ENCODE measurements at places on chromosomes 7 and 10. TPM values are rescaled to one million over a fixed set of nuclear protein-coding genes. Genes with fewer than 3 reads are reported as not detected.
A peak's percentile ranks its signal among the peaks of the same experiment; 100 is the strongest.

DNA sequence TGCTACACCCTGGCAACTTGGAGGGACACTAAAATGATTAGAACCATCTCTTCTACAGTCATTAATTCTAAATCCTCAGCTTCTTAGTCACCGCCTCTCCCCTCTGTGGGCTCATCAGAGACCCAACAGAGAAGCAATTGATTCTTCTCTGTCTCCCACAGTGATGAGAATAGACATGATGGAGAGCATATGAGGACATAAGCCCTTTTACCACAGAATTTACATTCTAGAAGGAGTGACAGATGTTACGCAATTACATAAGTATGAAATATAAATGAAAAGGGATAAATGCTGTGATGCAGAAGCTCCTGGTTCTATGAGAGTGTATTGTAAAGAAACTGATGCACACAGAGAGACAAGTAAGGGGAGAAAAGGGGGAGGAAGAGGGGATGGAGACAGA lies 18.1 kb upstream of the ABCB5 start:
- DNase-seq, result no peak

- no peak for DNase-seq
Observed at GRCh38 chr10:109977382-109977806, 30.4 kb upstream of the ADD3 start.

GRCh38 chr10:128160297-128160711 lies 34.1 kb upstream of the MKI67 start:
- DNase-seq, result no peak

DNA sequence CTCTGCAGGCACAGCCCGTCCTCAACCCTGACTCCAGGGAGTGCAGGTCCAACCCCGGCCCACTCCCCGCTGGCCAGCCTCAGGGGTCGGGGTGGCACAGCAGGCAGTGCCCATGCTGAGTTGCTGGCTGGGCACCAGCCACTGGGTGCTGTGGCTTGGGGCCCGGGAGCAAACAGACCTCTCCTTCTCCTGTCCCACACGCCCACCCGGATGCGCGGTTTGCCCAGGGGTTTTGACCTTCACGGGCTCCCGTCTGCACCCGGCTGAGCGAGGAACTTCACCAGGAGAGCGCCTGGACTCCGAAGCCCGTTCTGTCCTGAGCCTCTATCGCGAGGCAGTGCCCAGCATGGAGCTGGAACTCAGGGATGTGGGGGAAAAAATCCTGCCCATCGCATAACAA lies 2.6 kb upstream of the GRIFIN start:
- DNase-seq, result no peak

GRCh38 chr10:52566471-52567246 lies 205.9 kb downstream of the MBL2 start:
- no peak for DNase-seq

DNA sequence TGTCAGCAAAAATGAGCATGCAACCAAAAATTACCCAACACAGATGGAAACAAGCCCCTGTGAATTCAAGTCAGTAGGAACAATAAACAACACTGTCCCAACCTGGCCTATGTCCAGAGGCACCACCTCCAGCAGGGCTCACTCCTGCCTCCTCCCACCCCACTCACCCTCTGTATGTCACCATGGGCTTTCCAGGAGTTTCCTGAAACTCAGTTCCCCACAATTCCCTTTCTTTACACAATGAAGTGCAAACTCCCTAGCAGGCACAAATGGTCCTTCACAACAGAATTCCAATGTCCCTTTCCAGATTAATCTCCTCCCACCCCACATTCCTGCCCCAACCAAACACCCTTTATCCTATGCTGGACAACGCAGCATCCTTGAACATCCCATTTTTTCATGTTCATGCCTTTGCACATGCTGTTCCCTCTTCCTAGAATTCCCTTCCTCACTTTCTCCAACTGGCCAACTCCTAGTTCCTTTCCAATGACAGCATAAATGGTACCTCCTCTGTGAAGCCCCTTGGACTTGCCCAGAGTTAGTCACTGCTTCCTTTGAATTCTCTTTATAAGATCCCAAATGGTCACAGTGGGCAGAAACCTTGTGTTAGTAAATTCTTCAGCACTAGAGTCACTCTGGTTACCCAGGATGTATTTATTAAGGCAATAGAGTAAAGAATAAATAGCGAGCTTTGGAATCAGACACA lies 157.5 kb downstream of the SLIT1 start:
- DNase-seq, result no peak

DNA sequence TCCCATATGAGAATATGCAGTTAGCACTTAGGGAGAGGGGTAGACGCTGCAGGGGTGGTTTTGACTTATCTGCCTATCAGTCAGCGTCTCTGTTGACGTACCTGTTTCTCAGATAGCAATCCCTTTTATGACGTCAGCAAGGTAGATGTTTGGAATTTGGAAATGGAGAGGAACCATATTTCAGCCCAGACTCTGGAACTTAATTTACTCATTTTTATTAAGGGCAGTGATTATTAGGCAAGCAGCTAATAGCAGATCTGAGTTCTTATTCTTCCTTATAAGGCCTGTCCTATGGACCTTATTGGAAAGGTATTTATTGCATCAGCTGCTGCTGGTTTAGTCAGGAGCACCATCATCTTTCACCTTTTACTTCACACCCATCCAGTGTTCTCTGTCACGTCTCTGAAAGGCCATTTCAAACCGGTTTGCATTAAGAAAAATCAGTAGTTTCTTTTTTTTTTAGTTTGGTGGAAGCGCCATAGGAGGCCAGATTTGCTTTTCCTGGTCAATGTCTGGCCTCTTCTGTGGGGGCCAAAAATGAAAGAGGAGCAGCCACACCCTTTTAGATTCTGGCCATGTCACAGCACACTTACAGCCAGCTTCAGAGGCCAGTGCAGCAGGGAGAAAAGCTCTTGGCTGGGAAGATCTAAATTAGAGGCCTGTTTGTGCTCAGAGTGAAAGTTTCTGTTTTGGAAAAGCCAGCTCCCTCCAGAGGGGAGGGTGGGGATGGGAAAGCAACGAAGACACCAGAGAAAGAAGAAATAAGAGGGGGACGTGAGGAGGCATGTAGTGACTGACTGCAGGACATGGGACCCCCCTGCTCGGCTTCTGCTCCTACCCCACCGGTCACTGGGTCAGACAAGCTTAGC lies 146.3 kb downstream of the TCF7L2 start:
- no peak for DNase-seq

DNA sequence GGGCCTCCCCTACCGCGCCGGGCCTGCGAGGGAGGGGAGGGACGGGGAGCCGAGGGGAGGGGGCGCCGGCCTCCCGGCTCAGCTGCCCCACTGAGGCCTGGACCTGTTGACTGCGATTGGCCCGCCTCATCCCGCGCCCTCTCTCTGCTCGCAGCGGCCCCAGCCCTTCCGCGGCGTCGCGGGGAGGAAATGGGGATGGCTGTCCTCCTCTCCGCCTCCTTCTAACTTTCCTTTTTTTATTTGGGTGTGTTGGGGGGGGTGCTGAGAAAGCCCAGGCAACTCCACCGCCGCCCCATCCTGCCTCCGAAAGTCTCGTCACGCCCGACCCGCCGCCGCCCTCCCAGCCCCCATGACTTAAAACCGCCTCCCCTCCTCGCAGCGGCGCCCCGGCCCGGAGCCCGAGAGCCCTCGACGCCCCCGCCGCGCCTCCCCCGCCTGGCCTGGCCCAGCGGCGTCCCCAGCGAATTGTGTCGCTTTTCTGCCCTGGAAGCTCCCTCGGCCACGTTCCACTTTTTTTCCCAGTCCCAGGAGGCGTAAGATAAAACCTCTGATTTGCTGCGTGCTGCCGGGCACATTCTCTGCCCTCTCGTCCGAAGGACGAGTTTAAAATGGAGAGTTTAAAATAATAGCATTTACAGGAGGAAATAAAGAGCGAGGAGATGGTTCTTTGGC lies 842 bp upstream of the SKIDA1 start:
- peak; percentile 43 for DNase-seq

DNA sequence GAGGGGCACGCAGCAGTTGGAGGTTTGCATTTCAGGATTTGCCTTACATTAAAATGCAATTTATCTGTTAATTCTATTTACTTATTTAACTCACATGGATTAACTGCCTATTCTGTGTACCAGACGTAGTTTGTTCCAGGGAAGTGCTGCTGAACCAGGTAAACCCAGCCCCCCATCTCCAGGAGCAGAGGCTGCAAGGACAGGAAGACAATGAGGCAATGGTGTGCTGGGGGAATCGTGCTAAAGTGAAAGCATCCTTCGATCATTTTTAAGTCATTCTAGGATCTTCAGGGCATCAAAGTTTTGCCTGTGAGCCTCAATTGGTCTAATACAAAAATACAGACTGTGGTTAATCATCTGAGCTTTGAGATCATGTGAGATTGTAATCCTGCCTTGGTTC lies 166.4 kb downstream of the DNAJB6 start:
- no peak for DNase-seq

The FAM237B gene
- not detected for total RNA-seq

All from omental fat pad (tissue), 4 donors.